Activated CD8-positive, alpha-beta memory T cell treated with anti-CD3 and anti-CD28 coated beads, Interleukin-2, amount 50 U/mL, for 48 hours (primary cell): ENCODE measurements at places on chromosomes 4 and X.

DNA sequence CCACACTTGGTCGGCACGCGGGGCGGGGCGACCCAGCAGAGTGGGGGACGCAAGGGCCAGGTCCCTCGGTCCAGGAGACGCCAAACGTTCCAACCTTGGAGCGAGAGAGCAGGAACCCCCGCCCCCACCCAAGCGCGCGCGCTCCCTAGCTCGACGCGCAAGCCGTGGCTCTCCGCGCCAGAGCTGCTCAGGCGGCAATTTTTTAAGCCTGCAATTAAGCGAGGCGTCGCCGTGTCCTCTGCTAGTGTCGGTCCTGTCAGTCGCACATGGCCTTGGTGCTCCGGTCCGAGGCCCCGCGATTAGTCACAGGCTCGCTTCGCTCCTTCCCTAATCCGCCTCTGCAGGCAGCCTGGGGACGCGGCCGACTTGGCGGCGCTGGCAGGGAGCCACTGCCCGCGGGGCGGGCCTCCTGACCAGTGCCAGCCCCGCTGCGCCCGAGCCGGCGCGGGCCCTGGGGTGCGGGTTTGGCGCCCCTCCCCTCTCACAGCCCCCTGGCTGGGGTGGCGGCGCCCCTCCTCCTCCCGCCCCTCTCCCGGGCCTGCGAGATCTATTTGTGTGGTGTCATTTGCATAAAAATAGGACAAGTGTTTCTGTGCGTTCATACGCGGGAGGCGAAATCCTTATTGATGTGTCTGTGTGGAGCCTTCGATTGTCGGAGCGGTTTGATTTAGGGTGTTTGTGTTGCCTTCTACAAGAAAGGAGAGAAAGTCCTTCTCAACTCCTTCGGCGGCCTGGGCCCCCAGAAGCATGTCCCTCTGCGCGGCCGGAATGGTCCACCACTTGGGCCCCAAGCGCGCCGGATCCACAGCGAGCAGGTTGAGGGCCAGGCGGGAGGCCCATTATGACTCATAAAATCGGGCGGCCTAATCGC is 9.8 kb upstream of the BCOR start:
- no peak for DNase-seq

DNA sequence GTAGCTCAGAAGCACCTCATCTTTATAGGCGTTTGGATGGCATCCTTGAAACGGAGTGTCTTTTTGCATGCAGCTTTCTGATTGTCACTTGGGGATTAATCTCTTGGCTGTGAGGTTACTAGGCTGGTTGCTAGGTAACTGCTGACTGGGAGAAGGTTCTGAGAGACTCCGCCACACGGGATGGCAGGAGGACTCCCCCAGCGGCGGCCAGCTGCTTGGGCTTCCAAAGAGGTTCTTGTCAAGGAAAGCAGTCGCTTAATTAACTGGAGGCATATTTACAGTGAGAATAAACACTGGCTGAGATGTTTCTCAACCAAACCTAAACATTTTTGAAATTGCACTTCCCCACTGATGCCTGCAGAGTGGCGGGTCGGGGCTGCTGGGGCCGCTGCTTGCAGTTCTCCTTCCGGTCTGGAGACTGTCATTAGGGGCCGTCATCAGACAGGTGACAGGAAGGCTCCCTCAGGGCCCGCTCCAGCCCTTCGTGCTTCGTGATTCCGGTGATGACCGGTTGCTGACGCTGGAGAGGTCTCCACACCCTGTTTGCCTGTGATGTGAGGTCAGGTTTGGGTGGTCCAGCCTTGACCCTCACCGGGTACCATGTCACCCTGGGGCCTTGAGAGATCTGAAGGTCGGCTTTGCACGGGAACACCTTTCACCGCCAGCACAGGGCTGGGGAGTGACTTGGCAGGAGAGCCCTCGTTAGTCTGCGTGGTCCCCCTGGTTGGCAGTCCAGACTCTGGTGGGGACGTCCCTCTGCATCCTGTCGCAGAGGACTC is 9.1 kb downstream of the NSG1 start:
- DNase-seq = no peak

- DNase-seq = no peak
These were observed 50.4 kb downstream of the MGARP start for GRCh38 chr4:139229534-139230039.

- no peak for DNase-seq
These were observed 109.6 kb upstream of the KIT start for GRCh38 chr4:54548098-54548620.

- no peak for DNase-seq
These were observed 98.3 kb downstream of the ARHGAP24 start for GRCh38 chr4:85573270-85573669.

GRCh38 chr4:107893171-107894137 is 37.9 kb upstream of the CYP2U1 start:
- DNase-seq = no peak

GRCh38 chr4:174593701-174594100 is 71.4 kb upstream of the HPGD start:
- no peak for DNase-seq

GRCh38 chrX:537151-537550 is 93.4 kb upstream of the SHOX start:
- no peak for DNase-seq

- DNase-seq = no peak
These were observed 19.5 kb upstream of the FGF2 start for GRCh38 chr4:122806981-122807679.

- DNase-seq = no peak
These were observed 23.0 kb downstream of the GAK start for GRCh38 chr4:909131-909571.

- DNase-seq = no peak
These were observed 31.5 kb upstream of the IL21 start for GRCh38 chr4:122652379-122652778.

DNA sequence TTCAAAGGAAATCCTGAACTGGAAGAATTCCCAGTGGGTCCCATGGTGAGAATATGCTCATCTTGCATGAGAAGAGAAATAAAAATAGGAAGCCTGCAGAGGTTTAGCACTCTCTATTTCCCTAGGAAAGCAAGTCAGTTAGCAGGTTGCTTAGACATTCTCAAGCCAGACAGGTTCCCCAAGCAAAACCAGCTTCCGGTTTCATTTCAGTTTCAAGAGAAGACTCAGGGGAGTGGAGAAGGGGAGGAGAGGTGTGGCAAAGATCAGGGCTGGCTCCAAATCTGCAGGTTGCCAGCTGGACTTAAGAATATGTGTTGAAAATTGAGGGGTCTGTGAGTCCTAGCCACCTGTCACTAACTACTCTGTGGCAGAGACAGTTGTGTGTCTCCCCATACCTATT is 107.5 kb downstream of the CLNK start:
- no peak for DNase-seq

- DNase-seq = no peak
These were observed 93.3 kb downstream of the TMEM47 start for GRCh38 chrX:34563804-34564203.

DNA sequence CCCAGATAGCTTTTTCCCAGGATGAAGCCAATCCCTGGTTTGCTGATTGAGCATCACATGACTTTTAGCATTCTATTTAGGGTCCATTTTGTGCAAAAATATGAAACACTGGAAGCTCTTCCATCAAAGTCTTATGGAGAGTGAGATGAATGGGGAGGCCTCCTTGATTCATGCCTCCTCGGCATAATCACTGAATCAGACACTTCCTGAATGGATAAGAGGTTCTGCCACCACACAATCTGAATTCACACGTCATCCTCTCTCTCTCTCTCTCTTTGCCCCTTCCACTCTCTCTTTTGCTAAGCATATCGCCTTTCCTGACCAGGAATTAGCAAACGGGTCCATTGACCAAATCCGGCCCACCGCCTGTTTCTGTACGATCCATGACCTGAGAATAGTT is 68.7 kb downstream of the CRMP1 start:
- no peak for DNase-seq

DNA sequence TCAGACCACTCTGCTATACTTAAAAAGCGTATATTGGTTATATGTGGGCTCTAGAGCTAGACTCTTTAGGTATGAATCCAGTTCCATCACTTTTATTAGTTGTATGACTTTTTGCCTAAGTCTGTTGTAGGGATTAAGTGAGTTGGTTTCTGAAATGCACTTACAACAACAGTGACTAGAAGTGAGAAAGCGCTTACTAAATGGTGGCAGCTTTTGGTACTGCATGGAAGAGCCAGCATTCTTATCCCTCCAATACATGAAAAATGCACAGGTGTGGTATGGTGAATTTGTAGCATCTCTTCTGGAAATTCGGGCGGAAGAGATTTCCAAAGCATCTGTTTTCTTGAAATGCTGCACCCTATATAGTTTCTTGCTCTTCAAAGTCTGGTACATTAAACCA is 117.1 kb downstream of the SPANXA1 start:
- DNase-seq = no peak

DNA sequence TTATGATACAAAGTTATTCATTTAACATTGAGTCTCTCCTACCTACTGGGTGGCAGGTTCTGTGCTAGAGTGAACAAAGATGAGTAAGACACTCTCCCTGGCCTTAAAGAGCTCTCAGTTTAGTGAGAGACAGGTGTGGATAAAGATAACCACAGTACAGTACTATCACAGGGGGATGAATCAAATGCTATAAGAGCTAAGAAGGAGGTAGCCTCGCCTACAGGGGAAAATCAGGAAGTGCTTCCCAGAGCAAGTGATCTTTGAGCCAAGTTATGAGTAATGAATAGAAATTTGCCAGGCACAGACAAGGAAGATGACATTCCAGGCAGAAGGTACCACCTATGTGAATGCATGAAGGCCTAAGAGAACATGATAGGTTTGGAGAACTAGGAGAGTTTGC is 3.4 kb upstream of the IGBP1 start:
- DNase-seq = no peak

- DNase-seq = no peak
These were observed 278.6 kb upstream of the DIPK2B start for GRCh38 chrX:45479196-45479834.

GRCh38 chrX:143754183-143754582 is 33.6 kb upstream of the SPANXN2 start:
- no peak for DNase-seq

DNA sequence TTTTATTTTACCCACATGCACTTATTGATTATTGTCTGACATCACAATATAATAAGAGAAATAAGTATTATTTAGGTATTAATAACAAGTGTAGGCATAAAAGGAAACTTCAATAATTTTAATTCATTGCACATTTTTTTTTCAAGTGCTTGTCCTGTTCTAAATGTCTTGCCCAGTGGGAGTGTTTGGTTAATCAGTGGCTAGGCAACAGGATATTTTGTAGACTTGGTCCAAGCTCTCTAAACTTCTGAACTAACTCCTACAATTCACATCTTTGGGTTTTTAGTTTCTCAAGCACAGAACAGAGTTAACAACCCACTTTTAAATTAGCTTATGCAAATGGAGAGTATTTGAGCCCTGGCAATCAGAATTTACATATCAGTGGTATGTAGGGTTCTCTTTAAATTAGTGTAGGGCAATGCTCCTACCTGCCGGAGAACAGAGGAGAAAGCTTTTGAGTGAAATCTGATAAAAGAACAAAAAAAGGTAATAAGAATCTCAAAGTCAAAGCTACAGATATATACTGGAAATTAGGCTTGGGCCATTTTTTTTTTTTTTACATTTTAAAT is 353.5 kb downstream of the ADGRL3 start:
- no peak for DNase-seq

- DNase-seq = no peak
These were observed 2.1 kb upstream of the IL2 start for GRCh38 chr4:122458625-122459024.

- DNase-seq = no peak
These were observed 254.1 kb downstream of the FBXW7 start for GRCh38 chr4:152281822-152282221.

DNA sequence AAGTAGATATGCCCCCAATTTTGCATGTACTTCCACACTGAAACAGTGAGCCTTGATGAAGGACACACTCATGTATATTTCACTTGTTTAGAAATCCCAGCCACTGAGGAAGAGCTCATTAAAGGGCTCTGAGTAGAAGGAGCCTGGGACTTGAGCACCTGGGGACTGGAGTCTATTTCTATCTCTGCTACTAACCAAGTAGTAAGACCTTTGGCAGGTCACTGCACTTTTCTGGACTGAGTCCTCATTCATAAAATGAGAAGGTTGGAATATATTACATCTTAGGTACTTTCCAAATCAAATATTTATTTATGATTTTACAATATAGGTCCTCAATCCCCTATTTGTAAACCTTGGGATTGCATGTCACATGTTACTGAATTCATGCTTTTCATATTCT is 78.2 kb upstream of the C4orf54 start:
- DNase-seq = no peak

DNA sequence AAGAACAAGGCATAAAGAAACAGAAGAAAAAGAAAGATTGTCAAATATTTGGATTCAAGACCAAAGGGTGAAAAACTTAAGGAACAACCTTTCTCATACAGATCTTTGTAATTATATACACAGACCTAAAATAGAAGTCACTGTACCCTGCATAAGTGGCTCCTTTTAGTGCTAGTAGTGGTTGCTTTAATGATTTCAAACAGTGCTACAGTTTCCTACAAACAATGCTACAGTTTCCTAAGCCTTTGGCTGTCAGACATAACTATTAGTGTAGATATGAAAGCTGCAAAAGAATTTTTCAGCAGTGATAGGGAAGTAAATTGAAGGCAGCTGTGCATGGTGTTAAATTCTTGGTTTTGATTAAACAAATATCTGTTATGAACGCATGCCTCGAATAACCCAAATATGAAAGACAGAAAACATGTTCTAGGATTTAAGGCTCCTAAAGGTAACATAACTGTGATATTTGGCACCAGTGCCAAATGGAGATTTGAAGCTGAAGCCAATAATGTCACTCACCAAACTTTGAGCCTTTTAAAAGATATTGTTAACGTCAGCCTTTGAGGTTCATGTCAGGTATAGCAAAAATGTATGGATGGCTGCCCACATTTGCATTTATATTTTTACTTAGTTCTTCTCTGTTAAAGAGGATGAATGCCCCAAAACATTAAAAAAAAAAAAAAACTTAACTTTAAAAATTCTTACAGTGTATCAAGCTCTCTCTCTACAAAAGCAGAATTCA is 36.6 kb downstream of the SMARCAD1 start:
- no peak for DNase-seq

DNA sequence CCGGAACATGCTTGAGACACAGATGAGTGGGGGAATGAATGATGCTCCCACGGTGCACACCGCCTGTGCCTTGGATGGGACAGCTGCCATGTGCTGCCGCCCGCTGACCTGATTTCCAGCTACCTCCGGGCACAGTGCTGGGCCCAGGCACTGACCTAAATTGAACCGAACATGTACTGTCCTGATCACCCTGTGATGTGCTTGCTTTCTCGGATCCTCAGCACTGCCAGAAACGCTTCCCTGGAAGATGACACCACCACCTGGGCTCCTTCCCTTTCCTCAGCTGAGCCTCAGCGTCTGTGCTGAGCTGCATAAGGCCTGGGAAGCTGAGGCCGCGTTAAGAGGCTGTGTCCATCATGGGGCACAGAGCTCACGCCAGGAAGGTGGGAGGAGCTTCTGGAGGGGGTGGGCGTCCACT is 39.3 kb upstream of the MXD4 start:
- DNase-seq = no peak

DNA sequence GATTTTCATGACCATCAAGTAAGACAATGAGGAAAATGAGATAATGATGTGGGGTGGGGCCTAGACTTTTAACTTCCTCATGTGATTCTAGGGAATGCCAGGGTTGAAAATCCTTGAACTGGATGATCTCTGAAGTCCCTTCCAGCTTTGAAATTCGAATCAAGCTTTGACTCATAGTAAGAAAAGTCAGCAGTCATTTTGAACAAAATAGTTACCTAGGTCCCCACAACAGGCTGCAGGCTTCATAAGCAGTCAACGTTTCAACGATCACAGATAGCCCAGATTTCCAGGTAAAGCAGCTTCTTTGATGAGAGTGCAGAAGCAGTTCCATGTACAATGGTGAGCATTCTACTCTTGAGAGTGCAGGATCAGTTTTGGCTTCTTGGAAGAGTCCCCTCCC is 93.7 kb downstream of the GRIA3 start:
- DNase-seq = no peak
